ENCODE measurements at places on chromosomes 16 and 17.

- no peak for DNase-seq
Observed at GRCh38 chr17:69561462-69561861, 147.0 kb downstream of the MAP2K6 start.

DNA sequence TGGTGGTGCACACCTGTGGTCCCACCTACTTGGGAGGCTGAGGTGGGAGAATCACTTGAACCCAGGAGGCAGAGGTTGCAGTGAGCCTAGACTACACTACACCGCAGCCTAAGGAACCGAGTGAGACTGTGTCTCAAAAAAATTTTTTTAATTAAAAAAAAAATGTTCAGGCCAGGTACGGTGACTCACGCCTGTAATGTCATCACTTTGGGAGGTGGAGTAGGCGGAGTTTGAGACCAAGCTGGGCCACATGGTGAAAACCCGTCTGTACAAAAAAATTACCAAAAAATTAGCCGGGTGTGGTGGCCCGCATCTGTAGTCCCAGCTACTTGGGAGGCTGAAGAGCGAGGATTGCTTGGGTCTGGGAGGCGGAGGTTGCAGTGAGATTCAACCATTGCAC is 3.6 kb upstream of the FAM222B start:
- no peak for DNase-seq

DNA sequence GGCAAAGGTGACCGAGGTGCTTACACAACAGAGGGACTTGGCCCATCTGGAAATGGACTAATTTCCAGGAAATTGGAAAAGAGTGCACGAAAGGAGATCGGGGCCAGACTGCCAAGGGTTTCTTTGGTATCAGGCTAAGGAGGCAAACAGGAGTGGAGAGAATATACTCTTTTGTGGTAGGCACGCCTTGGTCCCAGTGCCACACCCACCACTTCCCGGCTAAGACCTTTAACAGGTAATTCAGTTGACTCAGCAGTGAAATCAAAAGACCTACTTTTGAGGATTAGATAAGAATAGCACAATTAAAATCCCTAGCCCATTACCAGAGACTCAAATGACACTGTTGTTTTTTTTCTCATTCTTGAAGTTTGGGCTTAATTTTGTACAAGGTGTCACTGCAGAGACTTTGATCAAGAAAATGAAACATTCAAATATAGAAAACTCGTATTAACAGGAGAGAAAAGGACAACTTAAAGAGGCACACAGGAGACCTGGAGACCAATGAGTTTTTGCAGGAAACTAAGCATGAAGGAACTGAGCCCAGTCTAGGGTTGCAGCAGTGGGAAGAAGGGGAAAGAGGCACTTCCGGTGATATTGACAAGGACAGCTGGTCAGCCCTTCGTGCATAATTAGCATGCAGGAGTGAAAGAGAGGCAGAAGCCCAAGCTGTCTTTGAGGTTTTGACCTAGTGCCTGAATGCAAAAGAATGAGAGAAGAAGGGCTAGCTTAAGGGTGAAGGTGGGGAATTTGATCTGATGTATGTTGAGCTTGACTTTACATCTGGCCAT is 265.5 kb upstream of the CCL2 start:
- no peak for DNase-seq

DNA sequence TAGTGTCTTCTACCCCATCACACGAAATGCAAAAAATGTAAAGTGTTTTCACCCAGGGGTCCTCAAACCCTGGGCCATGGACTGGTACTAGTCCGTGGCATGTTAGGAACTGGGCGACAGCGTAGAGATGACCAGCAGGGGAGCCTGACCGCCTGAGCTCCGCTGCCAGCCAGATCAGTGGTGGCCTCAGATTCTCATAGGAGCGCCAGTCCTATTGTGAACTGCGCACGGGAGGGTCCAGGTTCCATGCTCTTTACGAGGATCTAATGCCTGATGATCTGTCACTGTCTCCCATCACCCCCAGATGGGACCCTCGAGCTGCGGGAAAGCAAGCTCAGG is 4.5 kb downstream of the SCARF1 start:
- DNase-seq = no peak

GRCh38 chr16:80161799-80162739 is 378.7 kb upstream of the DYNLRB2 start:
- no peak for DNase-seq

GRCh38 chr17:28547096-28547622 is 5.3 kb downstream of the UNC119 start:
- DNase-seq = no peak

- DNase-seq = no peak
Observed at GRCh38 chr17:68544111-68544915, 32.1 kb downstream of the PRKAR1A start.

GRCh38 chr16:13439766-13440165 is 480.2 kb upstream of the ERCC4 start:
- DNase-seq = no peak

- DNase-seq = no peak
Observed at GRCh38 chr16:3113765-3114479, 1.5 kb downstream of the ZNF205 start.

DNA sequence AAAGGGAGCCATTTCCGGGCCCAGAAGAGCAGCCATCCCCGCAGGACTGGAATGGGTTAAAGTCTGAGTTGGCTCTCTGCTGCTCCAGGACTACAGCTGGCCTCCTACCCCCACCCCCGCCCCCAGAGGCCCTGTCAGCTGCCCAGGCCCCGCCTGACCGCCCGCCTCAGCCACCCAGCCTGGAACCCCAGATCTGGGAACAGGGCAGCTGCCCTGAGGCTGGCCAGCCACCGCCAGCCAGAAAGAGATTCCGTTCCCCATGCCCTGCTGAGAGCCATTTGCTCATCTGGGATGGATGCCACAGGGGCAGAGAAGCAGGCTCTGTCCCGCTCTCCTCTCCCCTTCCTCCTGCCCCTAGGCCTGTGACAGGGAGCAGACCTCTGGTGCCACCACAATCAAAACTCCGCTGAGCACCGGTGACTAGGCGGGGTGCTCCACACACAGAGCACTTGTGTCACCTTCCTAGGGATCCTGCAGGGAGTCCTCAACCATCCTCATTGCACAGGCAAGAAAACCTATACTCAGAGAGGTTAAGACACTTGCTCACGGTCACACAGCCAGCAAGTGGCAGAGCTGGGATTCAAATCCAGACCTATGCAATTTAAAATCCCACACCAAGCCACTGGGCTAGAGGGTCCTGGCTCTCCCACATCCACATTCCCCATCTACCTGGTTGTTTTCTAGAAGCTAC is 44.1 kb downstream of the ZNF423 start:
- no peak for DNase-seq

DNA sequence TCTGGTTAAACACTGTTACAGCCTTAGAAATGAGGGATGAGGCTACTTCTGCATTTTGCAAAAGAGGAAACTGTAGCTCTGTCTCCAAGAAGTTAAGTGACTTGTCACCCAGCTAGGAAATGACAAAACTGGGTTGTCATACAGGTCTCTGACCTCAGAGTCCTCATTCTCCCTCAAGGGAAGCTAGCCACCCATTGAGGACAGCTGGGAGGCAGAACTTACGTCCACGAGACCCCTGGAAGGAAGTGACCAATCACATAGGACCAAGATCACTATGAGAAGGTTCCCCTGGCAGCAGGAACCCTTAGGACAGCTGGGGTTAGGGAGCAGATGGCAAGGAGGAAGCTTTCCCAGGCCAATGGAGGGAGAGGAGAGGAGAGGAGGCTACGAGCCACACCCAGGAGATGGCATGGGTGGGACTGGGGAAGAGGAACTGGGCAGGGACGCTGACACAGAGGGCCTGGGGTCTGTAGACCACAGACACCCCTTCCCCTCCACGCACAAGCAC is 11.2 kb downstream of the METTL22 start:
- peak; percentile 35 for DNase-seq

- DNase-seq = no peak
Observed at GRCh38 chr16:71995038-71995437, 5.2 kb downstream of the PKD1L3 start.

DNA sequence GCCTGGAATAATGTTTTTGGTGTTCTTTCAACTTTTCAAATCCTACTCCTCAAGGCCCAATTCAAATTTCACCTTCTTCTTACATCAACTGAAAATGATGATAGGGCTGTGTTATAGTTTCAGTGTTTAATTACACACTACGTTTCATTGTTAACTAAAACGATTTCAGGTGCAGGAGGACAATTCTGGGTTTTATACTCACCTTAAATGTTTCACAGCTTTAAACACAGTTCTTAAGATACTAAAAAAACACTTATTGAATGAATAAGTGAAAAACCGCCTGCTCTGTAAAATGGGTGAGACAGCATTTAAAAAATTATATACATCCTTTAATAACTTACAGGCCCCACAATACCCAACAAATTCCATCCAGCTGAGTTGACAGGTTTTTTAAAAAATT is 6.2 kb upstream of the MPHOSPH6 start:
- DNase-seq = no peak

DNA sequence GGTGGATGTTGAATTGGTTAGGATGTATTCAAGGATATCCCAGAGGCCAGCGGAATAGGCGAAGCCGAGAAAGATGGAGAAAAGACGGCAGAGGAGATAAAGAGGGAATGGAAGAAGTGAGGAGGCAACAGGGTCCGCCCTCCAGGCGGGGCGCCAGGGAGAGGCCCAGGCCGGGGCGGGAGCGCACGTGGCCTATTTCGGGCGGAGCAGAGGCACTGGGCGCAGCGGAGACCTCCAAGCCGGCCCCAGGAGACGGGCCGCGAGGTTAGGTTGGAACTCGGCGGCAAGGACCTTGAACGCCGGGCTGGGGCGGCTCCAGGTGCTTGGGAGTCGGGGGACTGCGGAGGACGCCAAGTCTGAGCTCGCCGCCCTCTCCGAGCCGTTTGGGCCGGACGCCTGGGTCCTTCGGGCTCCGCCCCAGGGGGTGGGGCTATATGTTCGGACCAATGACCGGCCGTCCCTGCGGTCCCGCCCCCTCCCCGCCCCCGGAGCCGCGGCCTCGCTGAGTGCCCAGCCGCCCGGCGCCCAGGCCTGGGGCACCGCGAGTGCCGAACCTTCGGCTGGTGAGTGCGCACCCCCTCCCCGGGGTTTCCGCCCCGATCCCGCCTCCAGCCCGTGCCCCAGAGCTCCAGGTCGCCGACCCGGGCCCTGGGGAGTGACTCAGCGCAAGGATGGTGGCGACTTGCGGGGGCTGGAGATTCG is at the start of gene ZNF771:
TSS of gene ZNF771 (plus strand) at position 505 of the 702 bp plus-strand sequence. CDS start 448 bp downstream, outside the sequence.
- peak; percentile 83 for DNase-seq

DNA sequence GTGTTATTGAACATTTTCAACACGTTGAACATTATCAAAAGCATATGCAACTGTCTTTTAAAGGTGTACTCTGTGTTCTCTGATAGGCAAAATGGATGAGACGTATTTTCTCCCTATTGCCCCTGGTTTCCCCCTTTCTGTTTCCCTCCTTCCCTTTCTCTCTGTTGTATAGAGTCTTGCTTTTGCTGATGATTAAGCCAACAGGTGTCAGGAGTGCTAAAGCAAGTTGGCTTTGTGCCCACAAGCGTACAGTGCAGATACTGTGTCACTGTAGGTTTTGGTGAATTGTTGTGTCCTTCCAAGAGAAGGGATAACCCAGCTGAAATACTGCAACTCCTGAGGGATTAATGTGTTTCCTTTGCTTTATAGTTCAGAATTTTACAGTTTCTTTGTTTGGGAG is 74.4 kb downstream of the COX10 start:
- peak; percentile 13 for DNase-seq

GRCh38 chr16:19115148-19116021 is 1.6 kb downstream of the ITPRIPL2 start:
- no peak for DNase-seq

DNA sequence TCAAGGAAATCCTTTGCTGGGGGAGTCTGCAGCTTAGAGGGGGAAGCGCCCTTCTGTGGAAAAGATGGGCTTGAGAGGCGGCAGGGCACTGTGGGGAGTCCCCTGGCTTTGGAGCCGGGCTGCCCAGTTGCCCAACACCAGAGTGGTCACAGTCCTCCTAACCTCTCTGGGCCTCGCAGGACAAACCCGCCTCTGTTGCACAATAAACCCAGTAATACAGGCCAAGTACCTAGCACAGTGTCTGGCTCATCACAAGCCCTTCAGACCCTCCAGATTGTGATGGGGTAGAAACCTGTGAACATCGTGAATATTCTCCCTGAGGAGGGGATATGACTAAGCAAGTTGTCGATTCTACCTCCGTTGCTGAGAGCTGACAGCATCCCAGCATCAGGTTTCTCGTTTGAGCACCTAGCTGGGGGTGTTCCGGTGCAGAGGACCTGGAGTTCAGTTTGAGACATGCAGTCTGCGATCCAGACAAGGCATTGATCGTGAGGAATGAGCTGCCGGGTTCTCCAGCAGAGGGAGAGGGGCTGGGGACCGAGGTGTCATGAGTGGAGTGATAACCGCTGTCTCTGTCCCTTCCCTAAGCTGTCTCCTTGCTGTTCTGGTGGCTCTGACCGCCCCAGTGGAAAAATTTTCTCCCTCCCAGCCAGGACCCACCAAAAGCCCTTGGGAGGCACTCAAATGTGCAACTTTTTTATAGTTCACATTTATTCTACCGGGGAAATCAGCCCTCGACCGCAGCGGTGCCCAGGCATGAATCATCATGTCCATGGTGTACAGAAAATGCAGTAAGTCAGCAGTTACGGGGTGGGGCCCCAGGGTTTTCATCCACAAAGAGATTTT is 161.9 kb downstream of the WSCD1 start:
- no peak for DNase-seq

GRCh38 chr17:36877771-36878170 is 59.5 kb upstream of the LHX1 start:
- DNase-seq = no peak

GRCh38 chr16:30924913-30925631 is 1.7 kb downstream of the FBXL19 start:
- DNase-seq = no peak

- no peak for DNase-seq
Observed at GRCh38 chr16:6249863-6250262, 1082.8 kb upstream of the RBFOX1 start.

- DNase-seq = no peak
Observed at GRCh38 chr17:47630614-47631013, 19.1 kb upstream of the KPNB1 start.

DNA sequence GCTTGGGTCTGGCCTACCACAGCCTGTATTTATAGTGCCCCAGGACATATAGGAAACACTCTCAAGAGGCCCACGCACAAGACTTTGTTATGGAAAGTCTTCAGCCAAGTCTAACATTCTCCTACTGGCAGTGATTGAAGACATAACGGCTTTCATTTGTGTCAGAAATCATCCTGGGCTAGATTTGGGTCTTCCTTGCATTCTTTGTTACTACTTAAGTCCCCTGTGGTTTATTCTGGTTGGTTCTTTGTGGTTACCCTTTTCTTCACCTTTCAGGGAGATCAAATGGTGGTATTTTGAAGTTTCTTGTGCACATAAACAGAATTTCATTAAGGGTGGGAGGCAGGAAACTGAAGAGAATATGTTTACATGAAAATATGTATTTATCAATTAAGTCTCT is 37.7 kb downstream of the REXO5 start:
- no peak for DNase-seq

- DNase-seq = no peak
Observed at GRCh38 chr17:50547736-50548083, 736 bp downstream of the SPATA20 start.

Measured in CD8-positive, alpha-beta T cell (primary cell).